Karpas-422 (cell line): ENCODE measurements at places on chromosomes 13 and 19.

DNA sequence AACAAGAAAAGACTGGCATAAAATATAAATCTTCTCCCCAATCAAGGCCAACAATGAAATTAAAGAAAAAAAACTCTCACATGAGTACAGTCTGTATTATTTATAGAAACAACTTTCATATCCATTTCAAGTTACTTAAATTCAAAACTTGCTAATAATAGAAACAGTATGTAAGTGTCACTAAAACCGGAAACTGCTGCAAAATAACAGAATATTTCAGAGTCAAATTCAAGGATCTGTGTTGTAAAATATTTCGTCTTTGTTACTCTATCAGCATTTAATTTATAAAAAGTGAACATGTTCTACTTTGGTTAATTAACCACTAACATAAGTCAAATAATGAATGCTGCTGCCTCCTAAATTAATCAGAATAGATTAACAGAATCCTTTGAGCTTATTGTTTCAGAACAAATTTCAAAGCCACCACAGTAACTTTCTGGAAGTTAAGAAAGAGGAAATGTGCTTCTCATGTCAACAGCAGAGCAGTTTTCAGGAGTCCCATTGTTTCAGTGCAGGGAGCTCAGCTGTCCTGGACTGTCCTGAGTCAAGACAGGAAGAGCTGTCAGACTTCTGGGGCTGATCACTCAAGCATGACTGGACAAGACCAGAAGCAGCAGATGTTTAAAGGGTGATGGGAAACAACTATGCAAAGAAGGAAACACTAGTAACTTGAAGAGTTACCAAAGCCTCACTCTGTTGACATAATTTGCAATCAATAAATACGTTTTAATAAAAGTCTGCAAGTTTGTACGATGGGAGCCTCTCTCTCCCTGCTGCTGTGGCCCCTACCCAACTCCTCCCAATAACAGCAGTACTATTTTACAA, 76.9 kb downstream of the FOXO1 start:
- DNase-seq: peak; percentile 87
- H3K36me3 ChIP-seq: peaks cover 4% of the 10 kb centered on the region; the same call in 1 of the 2 replicates
- H3K27ac ChIP-seq: peak overlapping the region; percentile 91
- H3K4me1 ChIP-seq: peaks cover 77% of the 10 kb centered on the region
- H3K27me3 ChIP-seq: no peaks in the 10 kb centered on the region

DNA sequence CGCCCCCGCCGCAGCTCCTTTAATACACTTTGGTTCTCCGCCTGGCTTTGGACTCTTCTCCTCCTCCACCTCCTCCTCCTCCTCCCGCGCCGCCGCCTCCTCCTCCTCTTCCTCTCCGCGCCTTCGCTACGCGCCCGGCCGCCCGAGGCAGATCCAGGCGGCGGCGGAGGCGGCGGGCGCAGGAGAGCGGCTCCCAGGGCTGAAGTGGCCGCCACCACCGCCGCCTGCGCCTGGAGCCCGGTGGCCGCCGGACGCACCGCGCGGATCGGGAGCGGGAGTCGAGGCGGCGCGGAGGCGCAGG, at the start of gene ZIC2:
Gene ZIC2 (plus strand): TSS at position 50 of the 301 bp plus-strand sequence. CDS start 281 bp downstream, outside the sequence.
- no peak within 1 kb of the TSS for H3K27ac ChIP-seq
- no peaks in the 10 kb centered on the region for H3K36me3 ChIP-seq
- DNase-seq: no peak
- no peaks in the 10 kb centered on the region for H3K4me1 ChIP-seq

DNA sequence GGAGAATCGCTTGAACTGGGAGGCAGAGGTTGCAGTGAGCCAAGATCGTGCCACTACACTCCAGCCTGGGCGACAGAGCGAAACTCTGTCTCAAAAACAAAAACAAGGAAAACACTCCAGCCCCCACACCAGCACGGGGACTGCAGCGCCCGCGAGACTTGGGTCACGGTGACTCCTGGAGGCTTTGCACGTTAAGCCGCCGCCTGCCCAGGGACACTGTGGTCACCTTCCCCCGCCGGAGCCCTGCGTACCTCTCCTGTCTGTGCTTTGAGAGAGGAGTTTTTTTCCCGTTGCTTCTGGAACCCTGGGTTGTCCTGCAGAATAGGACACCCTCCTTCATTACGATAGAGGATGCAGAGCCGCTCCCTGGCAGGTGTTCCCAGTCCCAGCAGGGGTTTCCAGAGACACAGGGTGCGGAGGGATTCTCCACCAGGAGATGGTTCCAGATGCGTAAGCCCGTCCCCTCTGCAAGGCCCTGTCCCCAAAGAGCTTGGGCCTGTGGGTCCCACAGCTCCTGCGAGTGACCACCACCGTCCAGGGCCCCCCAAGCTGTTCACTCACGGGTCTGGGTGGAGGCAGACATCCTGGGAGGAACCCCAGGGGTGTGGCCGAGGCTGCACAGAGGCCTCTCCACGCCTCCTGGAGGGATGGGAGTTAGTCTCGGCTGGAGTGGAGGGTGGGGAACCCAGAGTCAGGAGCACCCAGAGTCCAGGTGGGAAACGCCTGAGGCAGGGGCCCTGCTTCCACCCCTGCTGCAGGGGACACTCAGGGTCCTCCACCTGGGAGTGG, 42.8 kb upstream of the NDUFS7 start:
- H3K4me3 ChIP-seq: no peak overlapping the region
- H3K27me3 ChIP-seq: no peaks in the 10 kb centered on the region
- H3K27ac ChIP-seq: no peak overlapping the region
- no peak for DNase-seq
- H3K36me3 ChIP-seq: no peaks in the 10 kb centered on the region
- peaks cover 13% of the 10 kb centered on the region for H3K4me1 ChIP-seq

- H3K27me3 ChIP-seq: no peaks in the 10 kb centered on the region
- H3K4me3 ChIP-seq: no peak overlapping the region
- H3K4me1 ChIP-seq: no peaks in the 10 kb centered on the region
- no peaks in the 10 kb centered on the region for H3K36me3 ChIP-seq
Observed at GRCh38 chr19:40163541-40164129, 27.6 kb upstream of the MAP3K10 start.

DNA sequence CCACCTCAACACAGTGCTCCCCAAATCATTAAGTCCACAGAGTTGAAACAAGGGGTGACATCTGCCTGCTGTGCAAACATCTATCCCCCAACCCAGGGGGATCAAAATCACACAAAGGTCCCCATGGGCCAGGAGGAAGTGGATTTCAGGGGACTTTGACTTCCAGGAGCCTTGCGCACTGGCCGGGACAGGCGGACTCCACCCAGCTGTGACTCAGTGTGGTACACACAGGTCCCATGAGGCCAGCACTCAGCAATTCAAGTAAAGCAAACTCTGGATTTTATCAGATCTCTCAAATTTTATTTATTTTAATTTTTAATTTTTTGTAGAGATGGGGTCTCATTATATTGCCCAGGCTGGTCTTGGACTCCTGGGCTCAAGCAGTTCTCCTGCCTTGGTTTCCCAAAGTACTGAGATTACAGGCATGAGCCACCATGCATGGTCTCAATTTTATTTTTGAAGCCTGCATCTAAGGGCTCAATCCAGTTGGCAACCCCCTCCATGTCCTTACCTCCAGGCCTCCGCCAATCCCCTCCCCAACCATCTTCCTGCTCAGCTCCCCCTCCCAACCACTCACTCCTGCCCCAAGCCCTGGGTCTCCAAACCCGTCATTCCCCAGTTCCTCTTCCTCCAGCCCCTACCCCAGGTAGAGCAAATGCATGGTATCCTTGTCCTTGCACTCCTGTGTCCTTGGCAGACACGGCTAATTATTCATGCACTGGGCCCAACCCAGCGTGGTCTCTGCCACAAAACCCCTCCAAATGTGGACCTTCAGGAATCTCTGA, 18.2 kb downstream of the ARHGAP33 start:
- H3K4me1 ChIP-seq: no peaks in the 10 kb centered on the region
- H3K4me3 ChIP-seq: no peak overlapping the region
- H3K36me3 ChIP-seq: no peaks in the 10 kb centered on the region
- DNase-seq: no peak
- H3K27ac ChIP-seq: no peak overlapping the region

DNA sequence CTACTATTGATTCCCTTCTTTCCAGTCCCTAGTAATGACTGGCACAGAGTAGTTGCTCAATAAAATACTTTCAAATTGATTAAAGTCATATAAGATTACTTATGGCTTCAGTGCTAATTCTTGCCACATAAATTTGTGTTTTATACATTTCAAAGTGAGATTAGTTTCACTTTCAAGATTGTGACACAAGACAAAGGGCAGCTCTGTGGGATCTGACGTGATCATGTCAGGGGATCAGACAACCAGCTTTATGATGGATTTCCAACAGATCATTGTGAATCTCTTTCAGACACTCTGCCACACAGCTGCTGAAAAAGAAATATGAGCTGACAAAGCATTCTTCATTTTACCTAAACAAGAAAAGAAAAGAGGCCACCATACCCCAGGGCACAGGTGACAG, 73.4 kb upstream of the POMP start:
- no peak overlapping the region for H3K4me3 ChIP-seq
- no peaks in the 10 kb centered on the region for H3K36me3 ChIP-seq
- H3K27ac ChIP-seq: no peak overlapping the region
- no peaks in the 10 kb centered on the region for H3K4me1 ChIP-seq
- DNase-seq: no peak

DNA sequence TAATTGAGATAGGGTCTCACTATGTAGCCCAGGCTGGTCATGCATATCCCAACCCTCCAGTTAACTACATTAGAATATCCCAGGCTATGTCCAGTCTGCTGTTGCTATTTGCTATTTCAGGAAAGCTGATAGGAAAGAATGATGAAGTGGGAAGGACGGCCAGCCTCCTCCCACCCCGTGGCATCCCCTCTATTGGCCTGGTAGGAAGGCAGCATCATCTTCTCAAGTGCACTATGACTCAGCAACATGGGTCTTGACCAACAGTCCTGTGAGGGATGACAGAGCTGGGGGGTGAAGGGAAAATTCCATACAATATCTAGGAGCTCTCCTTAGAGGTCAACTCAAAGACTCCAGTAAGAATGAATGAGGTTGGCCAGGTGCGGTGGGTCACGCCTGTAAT, 48.0 kb upstream of the ABCC4 start:
- DNase-seq: no peak
- H3K4me3 ChIP-seq: no peak overlapping the region
- no peak overlapping the region for H3K27ac ChIP-seq
- no peaks in the 10 kb centered on the region for H3K36me3 ChIP-seq

DNA sequence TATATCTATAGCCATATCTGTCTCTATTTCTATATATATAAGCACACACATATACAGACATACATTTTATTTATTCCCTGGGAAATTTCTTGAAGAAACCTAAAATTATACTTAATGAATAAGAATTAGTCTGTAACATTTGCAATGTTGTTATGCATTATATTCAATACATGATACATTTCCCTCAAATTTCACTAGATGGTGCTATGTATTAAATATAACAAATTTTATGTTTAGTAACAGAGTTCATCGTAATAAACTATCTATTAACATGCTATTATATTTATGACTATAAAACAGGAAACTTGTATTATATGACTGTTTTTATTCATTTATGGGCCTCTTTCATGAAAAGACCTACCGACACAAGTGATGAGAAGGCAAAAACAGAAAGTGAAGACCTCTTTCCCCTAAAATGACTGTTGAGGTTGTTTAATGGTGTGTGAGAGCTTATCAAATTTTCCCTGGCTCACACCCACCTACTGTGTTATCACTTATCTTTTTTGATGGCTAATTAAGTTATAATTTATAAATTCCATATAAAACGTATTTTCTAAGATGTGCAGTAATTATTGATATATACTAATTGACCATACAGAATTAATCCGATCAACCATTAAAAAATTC, 881.9 kb downstream of the SLITRK6 start:
- DNase-seq: peak; percentile 82
- no peak overlapping the region for H3K4me3 ChIP-seq
- H3K27me3 ChIP-seq: no peaks in the 10 kb centered on the region
- no peaks in the 10 kb centered on the region for H3K36me3 ChIP-seq

DNA sequence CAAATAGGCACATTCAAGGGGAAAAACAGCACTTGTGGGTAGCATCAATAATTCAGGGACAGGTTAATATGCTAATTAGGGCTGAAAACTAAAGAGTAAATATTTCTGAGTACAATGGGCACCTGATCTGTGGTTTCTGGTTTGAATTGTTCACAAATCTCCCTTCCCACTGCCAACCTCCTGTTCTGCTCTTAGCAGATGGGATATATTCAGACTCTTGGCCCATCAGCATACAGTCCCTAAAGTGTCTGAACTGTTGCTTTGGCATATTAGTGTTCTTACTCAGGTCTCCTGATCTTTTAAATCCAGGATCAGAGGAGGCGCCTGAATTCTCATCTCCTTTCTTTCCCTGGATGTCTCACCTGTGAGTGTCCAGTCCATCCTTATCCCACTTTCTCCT, 8.2 kb upstream of the LRCH1 start:
- DNase-seq: no peak
- no peaks in the 10 kb centered on the region for H3K36me3 ChIP-seq
- H3K4me3 ChIP-seq: no peak overlapping the region
- no peak overlapping the region for H3K27ac ChIP-seq
- H3K4me1 ChIP-seq: no peaks in the 10 kb centered on the region

GRCh38 chr13:52751196-52751595, 11.6 kb upstream of the CNMD start:
- no peak for DNase-seq
- H3K27ac ChIP-seq: no peak overlapping the region
- H3K4me1 ChIP-seq: peaks cover 6% of the 10 kb centered on the region; the same call in 1 of the 2 replicates
- no peaks in the 10 kb centered on the region for H3K27me3 ChIP-seq
- no peak overlapping the region for H3K4me3 ChIP-seq
- H3K36me3 ChIP-seq: no peaks in the 10 kb centered on the region

GRCh38 chr19:18274219-18274780, at the start of gene IQCN:
Gene IQCN (minus strand): TSS chr19:18274452. CDS start chr19:18269478, 4,974 bp downstream.
- no peaks in the 10 kb centered on the region for H3K27me3 ChIP-seq
- DNase-seq: no peak
- peaks cover 7% of the 10 kb centered on the region for H3K4me1 ChIP-seq

GRCh38 chr13:63403733-63404132, 1988.1 kb upstream of the PCDH20 start:
- DNase-seq: no peak
- no peaks in the 10 kb centered on the region for H3K36me3 ChIP-seq
- no peaks in the 10 kb centered on the region for H3K27me3 ChIP-seq
- no peaks in the 10 kb centered on the region for H3K4me1 ChIP-seq
- H3K4me3 ChIP-seq: no peak overlapping the region

GRCh38 chr13:40074338-40074737, 418.9 kb downstream of the COG6 start:
- H3K4me3 ChIP-seq: no peak overlapping the region
- DNase-seq: no peak

GRCh38 chr19:46081928-46082727, 41.3 kb upstream of the IGFL4 start:
- H3K4me3 ChIP-seq: no peak overlapping the region
- no peaks in the 10 kb centered on the region for H3K4me1 ChIP-seq
- peak; percentile 71 for DNase-seq
- H3K27ac ChIP-seq: no peak overlapping the region

- H3K36me3 ChIP-seq: no peaks in the 10 kb centered on the region
- DNase-seq: peak; percentile 84
Observed at GRCh38 chr13:42354241-42355091, 82.5 kb downstream of the AKAP11 start.

- H3K4me1 ChIP-seq: no peaks in the 10 kb centered on the region
- no peak overlapping the region for H3K27ac ChIP-seq
- no peaks in the 10 kb centered on the region; the same call in 1 of the 2 replicates for H3K36me3 ChIP-seq
- H3K4me3 ChIP-seq: no peak overlapping the region
Observed at GRCh38 chr19:51830274-51830673, 35.3 kb downstream of the FPR3 start.

GRCh38 chr13:44026194-44026593, 146.5 kb downstream of the LACC1 start:
- H3K4me1 ChIP-seq: no peaks in the 10 kb centered on the region
- no peak overlapping the region for H3K4me3 ChIP-seq
- H3K27me3 ChIP-seq: no peaks in the 10 kb centered on the region
- H3K36me3 ChIP-seq: no peaks in the 10 kb centered on the region
